ENCODE measurements at places on chromosomes 7 and 10.

GRCh38 chr7:140661124-140661523 is 11.6 kb upstream of the ADCK2 start:
- no peak for DNase-seq

GRCh38 chr10:31940839-31941653 is 12.4 kb upstream of the ARHGAP12 start:
- DNase-seq, result no peak

DNA sequence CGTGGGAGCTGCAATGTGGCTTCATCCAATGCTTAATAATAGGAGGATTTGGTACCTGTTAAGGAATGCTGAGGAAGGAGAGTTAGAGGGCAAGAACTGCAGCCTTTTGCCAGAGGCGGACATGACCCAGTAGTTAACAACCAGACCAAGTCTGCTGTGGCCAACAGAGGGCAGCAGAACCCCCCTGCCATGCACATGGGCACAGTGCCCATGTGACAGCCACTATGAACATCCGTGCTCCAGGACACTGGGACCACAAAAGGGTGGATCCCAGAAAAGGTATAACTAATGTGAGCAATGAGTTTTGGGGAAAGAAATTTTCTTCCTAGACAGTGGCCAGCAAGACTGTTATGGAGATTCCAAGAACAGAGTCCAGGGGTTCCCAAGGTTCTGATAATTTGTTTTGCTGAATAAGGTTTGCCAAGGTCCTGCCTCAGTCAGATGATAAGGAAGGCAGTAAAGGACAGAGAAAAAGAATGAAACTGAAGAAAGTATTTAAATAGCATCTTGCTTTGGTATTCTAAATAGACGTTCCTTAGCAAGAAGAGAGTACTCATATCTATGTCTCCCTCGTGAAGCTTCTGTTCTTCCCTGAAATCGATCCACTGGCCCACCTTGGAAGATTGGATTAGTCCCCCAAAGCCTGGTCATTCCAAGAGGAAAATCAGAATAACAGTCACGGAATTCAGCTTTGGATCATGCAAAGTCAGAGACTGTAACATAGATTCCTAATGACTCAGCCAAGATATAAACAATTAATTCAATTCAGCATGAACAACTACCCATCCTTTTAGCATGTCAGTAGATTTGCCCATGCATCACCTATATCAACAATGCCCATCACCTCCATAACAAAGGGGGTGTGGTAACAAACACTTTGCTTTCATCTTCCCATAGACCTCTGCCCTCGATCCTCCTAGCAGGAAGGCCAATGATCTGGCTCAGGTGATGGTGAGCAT is 56.0 kb downstream of the LGI1 start:
- DNase-seq, result peak; percentile 16

DNA sequence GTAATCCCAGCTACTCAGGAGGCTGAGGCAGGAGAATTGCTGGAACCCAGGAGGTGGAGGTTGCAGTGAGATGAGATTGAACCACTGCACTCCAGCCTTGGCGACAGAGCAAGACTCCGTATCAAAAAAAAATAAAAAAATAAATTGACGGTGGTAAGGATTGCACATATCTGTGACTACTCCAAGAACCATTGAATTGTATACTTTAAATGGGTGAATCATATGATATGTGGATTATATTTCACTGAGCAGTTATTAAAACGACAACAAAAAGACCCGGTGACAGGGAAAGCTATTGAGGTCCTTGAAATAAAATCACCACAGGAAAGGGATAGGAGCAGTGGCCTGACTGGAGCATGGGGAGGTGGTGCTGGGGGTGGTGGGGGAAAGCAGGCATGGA is 31.2 kb upstream of the COMTD1 start:
- no peak for DNase-seq

DNA sequence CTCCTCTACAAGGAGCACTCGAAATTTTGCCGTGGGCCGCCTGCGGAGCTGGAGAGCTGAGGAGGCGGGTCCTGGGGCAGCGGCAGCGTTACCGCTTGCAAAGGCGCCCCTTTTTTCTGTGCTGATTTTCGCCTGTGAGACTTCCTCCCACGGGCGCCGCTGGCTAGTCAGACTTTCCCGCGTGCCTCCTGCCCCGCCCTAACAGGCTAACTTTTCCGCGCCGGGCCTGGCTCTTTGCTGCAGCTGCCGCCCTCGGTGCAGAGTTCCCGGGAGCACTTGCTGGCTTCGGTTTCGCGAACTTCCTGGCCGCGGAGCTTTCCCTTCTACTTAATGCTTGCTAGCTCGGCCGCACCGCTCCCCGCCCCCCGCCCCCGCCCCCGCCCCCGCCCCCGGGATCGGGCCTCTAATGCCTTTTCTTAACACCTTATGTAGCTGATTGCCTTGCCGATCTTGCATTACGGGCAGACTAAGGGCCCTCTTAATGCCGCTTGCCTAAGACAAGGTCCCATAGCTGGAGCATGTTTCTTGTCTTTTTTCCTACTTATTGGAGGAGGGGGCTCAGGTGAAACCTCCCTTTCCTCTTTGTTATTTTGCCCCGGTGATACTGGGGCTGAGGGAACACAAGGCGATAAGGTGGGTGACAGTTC is 37.9 kb upstream of the RASGEF1A start:
- peak; percentile 59 for DNase-seq

- DNase-seq, result no peak
These were observed 240.7 kb upstream of the PFKP start for GRCh38 chr10:2826675-2827074.

- no peak for DNase-seq
These were observed 153.9 kb downstream of the CDH23 start for GRCh38 chr10:71550628-71551027.

- DNase-seq, result no peak
These were observed 93.6 kb downstream of the CTNNA3 start for GRCh38 chr10:67602268-67602950.

DNA sequence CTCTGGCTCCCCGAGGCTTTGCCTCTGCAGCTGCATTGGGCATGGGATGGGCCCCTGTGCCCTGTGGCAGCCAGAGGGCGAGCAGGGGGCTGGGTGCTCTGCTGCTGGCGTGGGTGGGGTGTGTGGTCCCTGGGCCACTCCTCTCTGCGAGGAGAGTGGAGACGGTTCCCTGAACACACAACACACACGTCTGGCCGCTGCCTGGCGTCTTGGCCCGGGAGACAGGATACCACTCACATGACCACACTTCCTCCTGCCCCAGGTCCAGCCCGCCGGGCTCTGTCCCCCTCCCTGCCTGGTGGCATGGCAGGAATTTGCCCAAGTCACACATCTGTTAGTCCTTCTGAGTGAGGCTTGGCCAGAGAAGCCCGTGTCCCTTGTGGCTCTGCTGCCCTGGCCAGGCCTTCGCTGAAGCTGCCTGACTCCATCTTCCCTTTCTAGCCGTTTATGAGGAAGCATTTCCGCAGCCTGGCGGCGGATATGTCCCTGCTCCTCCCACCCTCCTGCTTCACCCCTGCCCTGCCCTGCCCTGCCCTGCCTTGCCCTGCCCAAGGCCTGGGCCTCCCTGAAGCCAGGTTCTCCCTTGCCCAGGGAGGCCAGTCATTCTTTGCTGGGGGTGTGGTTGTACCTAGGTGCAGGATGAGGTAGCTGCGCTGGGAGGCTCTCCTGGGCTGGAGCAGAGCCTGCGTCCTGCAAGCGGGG is 3.0 kb downstream of the BRI3 start:
- no peak for DNase-seq

GRCh38 chr7:7694542-7694941 is 23.9 kb downstream of the RPA3 start:
- no peak for DNase-seq

GRCh38 chr7:19210893-19211413 is 65.7 kb upstream of the FERD3L start:
- DNase-seq, result no peak

DNA sequence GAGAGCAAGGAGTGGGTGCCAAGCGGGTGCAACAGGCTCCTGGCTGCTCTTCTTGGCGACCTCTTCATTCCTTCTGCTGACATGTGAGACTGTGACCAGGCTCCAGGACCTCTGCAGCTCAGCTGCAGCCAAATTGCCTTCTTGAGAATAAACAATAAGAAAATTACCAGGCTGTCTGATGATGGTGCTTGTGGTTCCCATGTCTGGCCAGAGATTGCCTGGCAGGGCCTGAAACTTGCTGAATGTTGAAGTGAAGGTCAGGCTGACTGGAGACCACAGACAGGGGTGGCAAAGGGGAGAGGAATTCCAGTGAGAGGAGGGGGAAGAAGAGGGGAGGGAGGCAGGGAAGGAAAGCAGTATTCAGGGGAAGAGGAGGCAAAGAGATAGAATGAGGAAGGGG is 497.4 kb upstream of the PODXL start:
- DNase-seq, result no peak

DNA sequence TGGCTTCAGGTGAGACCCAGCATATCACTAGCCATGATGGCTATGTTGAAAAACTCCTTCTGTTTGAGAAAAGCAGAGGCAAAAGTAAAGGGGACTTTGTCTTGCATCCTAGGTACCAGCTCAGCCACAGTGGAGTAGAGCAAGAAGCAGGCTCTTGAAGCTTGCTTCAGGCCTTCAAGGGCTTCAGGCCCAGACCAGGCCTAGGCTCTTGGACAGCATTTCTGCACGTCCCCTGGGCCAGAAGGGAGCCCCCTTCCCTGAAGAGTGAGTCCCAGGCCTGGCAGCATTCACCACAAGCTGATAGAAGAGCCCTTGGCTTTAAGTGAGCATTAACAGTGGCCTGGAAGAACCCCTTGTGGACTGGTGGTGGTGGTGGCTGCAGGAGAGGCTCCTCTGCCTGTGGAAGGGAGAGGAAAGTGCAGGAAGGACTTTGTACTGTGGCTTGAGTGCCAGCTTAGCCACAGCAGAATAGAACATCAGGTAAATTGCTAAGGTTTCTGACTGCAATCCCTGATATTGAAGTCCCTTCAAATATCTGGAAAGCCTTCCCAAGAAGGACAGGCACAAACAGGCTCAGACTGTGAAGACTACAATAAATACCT is 28.1 kb upstream of the FAM171A1 start:
- DNase-seq, result no peak

GRCh38 chr10:18879284-18879683 is 169.3 kb upstream of the MALRD1 start:
- DNase-seq, result no peak

DNA sequence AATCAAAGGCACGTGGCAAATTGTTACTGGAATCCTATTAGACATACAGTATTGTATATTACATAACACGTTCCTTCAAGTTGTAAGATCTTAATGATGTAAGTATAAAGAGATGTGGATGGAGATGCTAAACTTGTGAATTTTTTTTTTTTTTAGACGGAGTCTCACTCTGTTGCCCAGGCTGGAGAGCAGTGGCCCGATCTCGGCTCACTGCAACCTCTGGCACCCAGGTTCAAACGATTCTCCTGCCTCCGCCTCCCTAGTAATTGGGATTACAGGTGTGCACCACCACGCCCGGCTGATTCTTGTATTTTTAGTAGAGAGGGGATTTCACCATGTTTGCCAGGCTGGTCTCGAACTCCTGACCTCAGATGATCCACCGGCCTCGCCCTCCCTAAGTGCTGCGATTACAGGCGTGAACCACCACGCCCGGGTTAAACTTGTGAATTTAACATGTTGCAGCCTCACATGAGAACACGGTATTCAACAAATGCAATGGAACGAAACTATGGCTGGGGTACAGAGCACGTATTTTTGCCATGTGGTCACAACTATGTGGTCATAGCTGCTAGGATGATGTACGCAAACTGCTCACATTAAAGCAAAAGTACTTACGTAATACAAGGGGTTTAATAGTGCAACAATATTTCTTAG is 818 bp upstream of the SUPV3L1 start:
- DNase-seq, result no peak

DNA sequence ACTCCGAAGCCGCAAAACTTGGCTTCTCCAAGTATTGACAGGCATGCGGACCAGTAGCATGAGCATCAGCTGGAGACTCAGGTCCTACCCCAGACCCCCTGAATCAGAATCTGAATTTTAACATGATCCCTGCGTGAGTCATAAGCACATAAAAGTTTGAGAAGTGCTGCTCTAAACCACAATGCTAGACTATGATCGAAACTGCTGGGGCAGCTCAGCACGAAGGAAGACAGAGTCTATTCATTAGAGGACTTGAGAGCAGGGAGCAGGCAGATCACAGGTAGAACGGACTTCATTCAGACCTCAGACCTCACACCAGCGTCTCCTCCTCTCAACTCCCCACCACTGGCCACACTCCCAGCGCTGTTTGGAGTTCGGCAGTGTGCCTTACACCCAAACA is 16.9 kb downstream of the CAMK2G start:
- peak; percentile 30 for DNase-seq

DNA sequence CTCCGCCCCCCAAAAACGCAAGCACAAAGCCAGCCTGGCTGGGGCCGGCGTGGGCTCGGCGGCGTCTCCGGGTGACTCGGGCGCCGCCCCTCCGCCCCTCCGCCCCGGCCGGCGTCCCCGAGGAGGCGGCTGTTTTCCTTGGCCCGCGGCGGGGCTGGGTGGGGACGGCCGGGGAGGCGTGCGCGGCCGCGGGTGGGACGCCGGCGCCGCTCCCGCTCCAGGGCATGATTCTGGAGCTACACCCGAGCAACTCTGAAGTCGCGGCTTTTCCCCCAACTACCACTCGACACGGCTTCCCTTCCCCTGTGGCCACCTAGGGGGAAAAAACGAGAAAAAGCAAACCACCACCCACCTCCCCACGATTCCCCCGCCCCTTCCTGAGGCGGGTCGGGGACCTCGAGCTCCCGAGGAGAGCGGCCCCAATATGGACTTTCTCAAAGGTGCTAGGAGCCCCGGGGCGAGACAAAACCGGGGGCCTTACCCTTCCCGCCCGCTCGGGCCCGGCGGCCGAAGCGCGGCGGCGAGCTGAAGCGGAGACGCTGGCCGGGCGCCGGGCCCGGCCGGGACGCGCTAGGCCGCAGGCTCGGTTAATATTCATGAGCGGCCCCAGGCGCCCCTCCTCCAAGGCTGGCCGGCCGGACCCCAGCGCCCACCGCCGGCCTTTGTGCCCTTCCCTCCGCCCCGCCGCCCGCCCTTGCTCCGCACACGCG is 856 bp downstream of the ARHGAP21 start:
- peak; percentile 15 for DNase-seq

GRCh38 chr10:131885391-131886165 is 15.2 kb upstream of the PPP2R2D start:
- DNase-seq, result peak; percentile 79

GRCh38 chr7:49774459-49775064 is 1.1 kb downstream of the VWC2 start:
- no peak for DNase-seq

DNA sequence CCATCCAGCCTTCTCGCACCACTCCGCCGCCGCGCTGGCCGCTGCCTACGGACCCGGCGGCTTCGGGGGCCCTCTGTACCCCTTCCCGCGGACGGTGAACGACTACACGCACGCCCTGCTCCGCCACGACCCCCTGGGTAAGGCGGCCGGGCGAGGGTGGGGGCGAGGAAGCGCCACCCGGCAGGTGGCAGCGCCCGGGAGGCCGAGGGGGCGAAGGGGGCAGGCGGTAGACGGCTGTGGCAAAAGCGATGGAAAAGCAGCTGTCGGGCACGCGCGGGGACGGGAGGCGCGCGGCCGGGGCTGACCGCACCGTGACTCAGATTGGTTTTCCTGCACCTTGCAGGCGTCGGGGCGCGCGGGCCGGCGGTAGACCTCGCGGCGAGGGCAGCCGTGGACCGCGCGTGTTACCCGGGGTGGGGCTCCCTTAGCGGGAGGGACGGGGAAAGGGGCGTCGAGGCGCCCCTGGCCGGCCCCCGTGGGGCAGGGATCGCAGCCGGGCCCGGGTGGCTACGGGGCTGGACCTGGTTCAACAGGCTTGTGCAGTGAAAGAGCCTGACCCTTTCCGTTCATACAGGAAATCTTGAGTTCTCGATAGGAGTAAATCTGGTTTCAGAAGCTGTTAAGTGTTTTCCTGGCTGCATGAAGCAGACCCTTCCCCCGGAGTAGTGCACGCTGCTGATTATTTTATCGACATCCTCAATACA is 608 bp downstream of the HHEX start:
- peak; percentile 45 for DNase-seq

GRCh38 chr10:84308481-84309304 is 19.7 kb upstream of the CCSER2 start:
- DNase-seq, result peak; percentile 40

- DNase-seq, result no peak
These were observed 103.5 kb downstream of the GPR26 start for GRCh38 chr10:123769647-123770046.
